ENCODE measurements at places on chromosomes 5 and 9. TPM values are rescaled to one million over a fixed set of nuclear protein-coding genes. Genes with fewer than 3 reads are reported as not detected.

Gene SLC4A9
- total RNA-seq: not detected

Gene QRFP
- total RNA-seq: not detected

Gene ST8SIA4
- total RNA-seq: 55.2 TPM

DNA sequence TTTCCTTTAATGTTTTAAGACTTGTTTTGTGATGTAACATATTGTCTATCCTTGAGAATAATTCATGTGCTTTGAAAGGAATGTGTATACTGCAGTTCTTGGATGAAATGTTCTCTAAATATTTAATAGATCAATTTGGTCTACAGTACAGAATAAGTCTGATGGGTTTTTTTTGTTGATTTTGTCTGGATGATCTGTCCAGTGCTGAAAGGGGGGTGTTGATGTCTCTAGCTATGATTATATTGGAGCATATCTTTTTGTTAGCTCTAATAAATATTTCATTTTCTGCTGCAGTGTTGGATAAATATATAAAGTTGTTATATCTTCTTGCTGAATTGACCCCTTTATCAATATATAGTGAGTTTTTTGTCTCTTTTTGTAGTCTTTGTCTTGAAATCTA, 269.9 kb upstream of the TUSC1 start:
- no peak for DNase-seq
